ENCODE measurements at places on chromosomes 5 and 9. TPM values are rescaled to one million over a fixed set of nuclear protein-coding genes. Genes with fewer than 3 reads are reported as not detected.

The DRD1 gene
- total RNA-seq: not detected

The IL7R gene
- 64.1 TPM for total RNA-seq

The TSSK1B gene
- total RNA-seq: not detected

The PPP2R2B gene
- total RNA-seq: 0.12 TPM
